Muscle of leg (tissue), 16 donors: ENCODE measurements at places on chromosomes 5 and 9. TPM values are rescaled to one million over a fixed set of nuclear protein-coding genes. Genes with fewer than 3 reads are reported as not detected.
A peak's percentile ranks its signal among the peaks of the same experiment; 100 is the strongest.

Gene FOXD4L3
- total RNA-seq = not detected

Gene CEL
- total RNA-seq = 1.5 TPM

Gene FOXD4
- total RNA-seq = 0.58 TPM

GRCh38 chr9:93585695-93586094 lies 9.3 kb downstream of the PHF2 start:
- DNase-seq = no peak

- peak; percentile 46 for DNase-seq
Measured at GRCh38 chr9:110578575-110579033, 937 bp downstream of the SVEP1 start.

DNA sequence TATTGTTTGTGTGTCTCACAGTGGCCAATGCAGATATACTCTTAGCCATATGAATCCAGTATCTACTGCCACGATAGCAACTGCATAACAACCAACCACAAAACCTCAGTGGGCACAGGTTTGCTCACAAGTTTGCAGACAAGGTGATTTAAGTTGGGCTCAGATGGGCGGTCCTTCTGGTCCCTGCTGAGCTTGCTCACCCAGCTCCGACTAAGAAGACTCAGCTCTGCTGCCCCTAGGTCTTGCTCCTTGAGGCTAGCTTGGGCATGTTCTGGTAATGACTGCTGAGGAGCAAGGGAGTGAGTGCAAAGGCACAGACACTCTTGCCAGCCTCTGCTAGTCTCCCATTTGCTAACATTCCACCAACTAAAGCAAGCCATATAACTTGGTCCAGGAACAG lies 52.6 kb downstream of the MTX3 start:
- DNase-seq = no peak

GRCh38 chr5:167800427-167800826 lies 491.0 kb upstream of the WWC1 start:
- DNase-seq = no peak

Gene SLC4A9
- total RNA-seq = 0.04 TPM

Gene BAAT
- total RNA-seq = 0.66 TPM

DNA sequence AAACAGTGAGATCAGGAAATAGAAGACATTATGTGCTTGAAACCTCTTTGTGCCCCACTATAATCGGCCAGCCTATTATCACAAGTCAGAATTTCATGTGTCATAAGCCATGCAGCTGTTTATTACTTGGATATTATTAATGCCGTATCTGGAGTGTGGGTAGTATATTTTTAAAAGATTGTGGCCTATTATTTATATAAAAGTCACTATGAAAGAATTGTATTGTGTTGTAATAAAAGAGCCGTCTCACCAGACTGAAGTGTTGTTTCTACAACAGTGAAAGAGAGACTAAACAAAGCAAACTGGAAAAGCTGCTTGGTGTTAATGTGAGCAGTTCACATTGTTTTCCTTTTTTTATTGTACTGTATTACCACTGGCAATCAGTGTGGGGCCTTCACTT lies 449.1 kb downstream of the PSAT1 start:
- DNase-seq = no peak

Gene PDZD2
- total RNA-seq = 4.6 TPM

GRCh38 chr5:24510523-24510988 lies 134.2 kb downstream of the CDH10 start:
- no peak for DNase-seq

- no peak for DNase-seq
Measured at GRCh38 chr5:150595466-150596031, 44.9 kb upstream of the SYNPO start.

- DNase-seq = no peak
Measured at GRCh38 chr9:81684635-81685034, 4.7 kb downstream of the TLE1 start.

Gene MSMP
- 0.18 TPM for total RNA-seq

DNA sequence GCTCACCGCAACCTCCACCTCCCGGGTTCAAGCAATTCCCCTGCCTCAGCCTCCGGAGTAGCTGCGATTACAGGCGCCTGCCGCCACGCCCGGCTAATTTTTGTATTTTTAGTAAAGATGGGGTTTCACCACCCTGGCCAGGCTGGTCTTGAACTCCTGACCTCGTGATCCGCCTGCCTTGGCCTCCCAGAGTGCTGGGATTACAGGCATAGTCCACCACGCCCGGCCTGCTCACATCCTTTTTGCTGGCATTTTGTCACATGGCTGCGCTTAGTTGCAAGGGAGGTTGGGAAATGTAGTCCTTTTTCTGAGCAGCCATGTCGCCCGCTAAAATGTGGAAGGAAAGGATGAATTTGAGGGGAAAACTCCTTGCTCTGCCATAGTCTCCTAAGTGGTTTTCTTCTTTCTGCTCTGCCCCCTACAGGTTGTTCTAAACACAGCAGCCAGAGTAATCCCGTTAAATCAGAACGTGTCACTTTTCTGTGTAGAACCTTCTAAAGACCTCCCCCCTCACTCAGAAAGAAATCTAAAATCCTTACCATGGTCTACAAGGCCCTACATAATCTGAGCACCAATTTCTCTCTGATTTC lies 57.8 kb upstream of the HSPA9 start:
- peak; percentile 89 for DNase-seq

Gene C5orf58
- not detected for total RNA-seq

- peak; percentile 85 for DNase-seq
Measured at GRCh38 chr5:172162987-172163343, 25.1 kb downstream of the STK10 start.

DNA sequence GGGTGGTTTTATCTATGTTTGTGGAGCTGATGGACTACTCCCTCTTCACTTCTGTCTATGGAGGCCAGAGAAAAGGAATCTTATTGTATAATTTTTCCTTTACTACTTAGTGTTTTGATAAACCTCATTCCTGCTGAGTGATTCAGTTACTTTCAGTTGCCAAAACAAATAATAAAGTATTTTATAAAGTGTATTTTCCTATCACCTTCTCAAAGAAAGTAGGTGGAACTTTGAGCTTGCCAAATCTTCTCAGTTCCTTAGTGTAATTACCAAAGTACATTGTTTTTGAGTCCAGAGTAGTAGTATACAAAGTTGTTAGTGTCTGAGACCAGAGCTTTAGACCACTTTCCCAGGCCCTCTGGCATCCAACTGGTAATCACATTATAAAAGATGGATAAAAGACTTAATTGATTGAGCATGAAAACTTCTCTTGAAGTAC lies 13.5 kb downstream of the RABGAP1 start:
- DNase-seq = no peak

DNA sequence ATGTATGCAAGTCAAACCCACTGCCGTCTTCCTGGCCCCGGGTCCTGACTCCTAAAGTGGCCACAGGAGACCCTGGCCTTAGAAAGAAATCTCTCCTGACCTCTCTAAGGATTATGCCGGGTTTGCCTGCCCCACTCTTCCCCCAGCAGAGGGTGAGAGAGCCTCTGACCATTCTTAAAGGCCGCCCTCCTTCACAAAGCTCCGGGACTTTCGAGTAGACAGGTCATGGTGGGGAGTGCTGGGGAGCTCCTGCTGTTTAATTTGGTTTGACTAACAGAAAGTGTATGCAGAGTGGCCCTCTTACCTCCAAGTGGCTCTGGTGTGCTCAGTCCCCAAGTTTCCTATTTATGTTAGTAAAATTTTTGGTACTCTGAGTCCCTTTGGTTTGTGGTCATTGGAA lies 111.8 kb downstream of the LRRC70 start:
- no peak for DNase-seq
